ENCODE measurements at places on chromosomes 12 and 14.
A peak's percentile ranks its signal among the peaks of the same experiment; 100 is the strongest.

DNA sequence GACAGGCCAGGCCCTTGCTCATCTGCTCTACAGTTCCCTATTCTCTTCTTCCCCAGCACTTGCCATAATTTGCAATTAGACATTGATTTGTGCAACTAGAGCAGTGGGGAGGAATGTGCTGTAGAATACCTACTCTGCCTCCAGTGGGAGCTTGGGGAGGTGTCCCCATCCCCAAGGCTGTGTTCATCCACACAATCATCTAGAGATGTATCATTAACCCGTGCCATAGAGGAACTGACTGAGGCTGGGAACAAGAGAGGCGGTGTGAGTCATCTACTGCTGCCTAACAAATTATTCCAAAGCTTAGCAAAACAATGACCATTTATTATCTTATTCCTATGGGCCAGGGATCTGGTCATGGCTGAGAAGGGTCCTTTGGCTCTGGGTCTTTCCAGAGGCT lies 5.1 kb upstream of the OTUB2 start:
- DNase-seq: no peak

DNA sequence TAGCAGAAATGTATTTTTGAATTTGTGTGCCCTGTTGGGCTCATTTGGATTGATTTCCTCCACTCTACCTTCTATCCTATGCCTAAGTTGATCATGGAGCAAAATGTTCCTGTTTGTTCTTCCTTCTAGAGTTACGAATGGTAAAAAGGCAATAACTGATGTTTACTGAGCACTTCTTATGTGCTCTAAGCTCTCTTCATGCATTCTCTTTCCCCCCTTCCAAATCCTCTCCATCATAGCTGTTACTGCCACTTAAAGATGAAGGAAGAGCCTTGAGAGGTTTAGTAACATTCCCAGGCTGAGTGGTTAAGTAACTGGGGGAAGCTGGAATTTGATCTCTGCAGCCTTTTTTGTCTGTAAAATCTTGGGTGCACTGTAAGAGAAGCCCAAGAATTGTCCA lies 60.1 kb downstream of the CHST11 start:
- no peak for DNase-seq

DNA sequence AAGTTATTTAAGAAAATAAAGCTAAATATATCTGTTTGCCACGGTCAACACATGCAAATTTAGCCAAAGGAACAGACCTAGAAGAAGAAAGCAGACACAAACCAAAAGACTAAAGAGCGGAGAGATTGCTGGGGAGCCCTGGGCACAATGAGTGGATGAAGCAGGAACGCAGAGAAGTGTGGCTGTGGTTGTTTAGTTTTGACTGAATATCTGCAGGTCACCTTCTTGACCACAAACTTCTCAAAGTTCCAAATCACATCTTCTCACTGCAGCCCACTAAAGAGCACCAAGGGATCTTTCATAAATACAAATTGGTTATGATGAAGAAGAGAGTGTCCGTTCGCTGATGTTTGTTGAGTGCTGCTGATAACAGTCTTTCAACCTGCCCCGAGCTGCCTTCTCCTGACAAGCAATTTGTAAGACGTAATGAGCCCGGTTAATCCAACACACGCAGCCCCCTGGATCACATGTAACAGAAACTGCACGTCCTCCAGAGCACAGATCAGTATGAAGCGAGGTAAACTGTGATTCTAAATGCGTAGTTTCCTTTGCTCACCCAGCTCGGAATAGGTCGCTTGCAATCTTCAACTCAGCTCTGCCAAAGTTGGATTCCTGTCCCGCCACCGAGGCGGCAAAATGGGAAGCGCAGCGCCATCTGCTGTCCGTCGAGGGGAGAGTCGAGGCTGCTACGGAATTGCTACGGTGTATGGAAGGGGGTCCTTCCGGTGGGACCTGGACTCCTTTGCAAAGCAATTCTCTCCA lies 120.8 kb downstream of the GXYLT1 start:
- DNase-seq: peak; percentile 66

DNA sequence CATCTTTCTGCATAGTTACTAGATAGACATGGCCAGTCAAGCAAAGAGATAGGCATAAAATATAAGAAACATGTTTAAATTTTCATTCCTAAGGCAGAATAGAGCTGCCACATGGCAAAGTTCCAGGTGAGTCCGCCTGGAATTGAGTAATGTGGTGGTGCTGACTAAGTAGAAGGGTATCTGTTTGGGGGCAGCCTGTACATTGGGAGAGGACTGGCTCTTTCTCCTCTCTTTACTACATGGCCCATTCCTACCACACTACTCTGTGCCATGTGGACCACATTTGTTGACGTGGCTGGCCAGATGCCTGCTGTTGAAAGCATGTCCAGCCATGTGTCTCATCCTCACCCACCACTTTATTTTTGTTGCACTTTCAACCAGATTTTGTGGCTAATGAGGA lies 354.0 kb downstream of the ETNK1 start:
- DNase-seq: no peak

DNA sequence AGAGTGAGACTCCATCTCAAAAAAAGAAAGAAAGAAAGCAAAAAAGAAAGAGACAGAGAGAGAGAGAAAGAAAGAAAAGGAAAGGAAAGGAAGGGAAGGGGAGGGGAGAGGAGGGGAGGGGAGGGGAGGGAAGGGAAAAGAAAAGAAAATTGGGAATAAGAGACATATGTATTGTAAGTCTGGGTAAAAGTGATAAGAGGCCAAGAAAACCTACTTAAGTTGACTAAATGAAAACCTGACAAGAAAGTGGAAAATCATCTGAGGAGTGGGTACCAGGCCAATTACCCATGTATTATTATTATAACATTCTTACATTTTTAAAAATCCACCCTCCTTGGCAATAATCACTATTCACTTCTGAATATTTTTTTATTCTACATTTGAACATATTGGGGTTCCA lies 46.0 kb downstream of the JKAMP start:
- no peak for DNase-seq

- DNase-seq: no peak
These were observed 47.0 kb downstream of the IFT81 start for GRCh38 chr12:110171186-110171538.

GRCh38 chr12:127060310-127060847 lies 1206.6 kb upstream of the TMEM132C start:
- DNase-seq: peak; percentile 59

- DNase-seq: peak; percentile 58
These were observed 313.1 kb downstream of the SLC6A15 start for GRCh38 chr12:84599539-84599938.

DNA sequence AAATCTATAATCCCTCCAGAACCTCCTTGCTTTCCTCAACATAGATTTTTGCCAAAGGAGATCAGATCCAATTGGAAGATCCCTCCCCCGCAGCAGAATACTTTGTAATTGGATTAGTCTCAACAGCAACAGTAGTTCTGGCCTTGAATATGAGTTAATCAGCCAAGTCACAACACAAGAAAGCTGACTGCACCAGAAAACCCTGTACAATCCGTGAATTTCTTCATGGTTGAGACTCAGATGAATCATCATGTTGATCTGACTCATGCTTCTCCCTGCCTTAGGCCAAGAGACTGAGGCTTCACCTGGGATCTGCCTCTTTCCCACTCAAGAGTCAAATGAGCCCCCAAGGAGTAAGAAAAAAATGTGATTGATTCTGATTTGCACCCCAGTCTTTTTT lies 3.0 kb upstream of the METTL17 start:
- DNase-seq: no peak

- no peak for DNase-seq
These were observed 35.1 kb downstream of the EIF2S3B start for GRCh38 chr12:10540776-10541205.

- no peak for DNase-seq
These were observed 208.4 kb downstream of the PAWR start for GRCh38 chr12:79482323-79482722.

- DNase-seq: no peak
These were observed 25.4 kb downstream of the PPP4R3A start for GRCh38 chr14:91484744-91485143.

- DNase-seq: no peak
These were observed 235.9 kb upstream of the KITLG start for GRCh38 chr12:88816201-88816600.

DNA sequence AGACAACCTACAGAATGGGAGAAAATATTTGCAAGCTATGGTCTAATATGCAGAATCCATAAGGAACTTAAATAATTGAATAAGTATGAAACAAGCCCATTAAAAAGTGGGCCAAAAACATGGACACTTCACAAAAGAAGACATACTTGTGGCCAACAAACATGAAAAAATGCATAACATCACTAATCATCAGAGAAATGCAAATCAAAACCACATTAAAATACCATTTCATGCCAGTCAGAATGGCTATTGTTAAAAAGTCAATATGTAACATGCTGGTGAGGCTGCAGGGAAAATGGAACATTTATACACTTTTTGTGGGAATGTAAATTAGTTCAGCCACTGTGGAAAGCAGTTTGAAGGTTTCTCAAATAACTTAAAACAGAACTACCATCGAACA lies 945.4 kb upstream of the FLRT2 start:
- no peak for DNase-seq

- DNase-seq: peak; percentile 40
These were observed 47.7 kb downstream of the SPRING1 start for GRCh38 chr12:116689979-116690744.

DNA sequence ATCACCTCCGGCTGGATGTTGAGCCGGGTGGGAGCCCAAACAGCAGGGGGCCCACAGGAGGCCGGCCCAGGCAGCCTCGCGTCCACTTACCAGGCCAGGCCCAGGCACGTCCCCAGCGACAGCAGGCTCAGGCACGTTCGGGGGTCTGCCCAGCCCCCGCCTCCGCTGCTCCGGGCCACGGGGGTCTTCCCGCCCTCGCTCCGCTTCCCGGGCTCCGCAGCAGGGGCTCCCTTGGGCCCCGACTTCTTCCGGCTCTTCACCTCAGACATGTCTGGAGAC lies 216 bp downstream of the IKBIP start:
- no peak for DNase-seq

DNA sequence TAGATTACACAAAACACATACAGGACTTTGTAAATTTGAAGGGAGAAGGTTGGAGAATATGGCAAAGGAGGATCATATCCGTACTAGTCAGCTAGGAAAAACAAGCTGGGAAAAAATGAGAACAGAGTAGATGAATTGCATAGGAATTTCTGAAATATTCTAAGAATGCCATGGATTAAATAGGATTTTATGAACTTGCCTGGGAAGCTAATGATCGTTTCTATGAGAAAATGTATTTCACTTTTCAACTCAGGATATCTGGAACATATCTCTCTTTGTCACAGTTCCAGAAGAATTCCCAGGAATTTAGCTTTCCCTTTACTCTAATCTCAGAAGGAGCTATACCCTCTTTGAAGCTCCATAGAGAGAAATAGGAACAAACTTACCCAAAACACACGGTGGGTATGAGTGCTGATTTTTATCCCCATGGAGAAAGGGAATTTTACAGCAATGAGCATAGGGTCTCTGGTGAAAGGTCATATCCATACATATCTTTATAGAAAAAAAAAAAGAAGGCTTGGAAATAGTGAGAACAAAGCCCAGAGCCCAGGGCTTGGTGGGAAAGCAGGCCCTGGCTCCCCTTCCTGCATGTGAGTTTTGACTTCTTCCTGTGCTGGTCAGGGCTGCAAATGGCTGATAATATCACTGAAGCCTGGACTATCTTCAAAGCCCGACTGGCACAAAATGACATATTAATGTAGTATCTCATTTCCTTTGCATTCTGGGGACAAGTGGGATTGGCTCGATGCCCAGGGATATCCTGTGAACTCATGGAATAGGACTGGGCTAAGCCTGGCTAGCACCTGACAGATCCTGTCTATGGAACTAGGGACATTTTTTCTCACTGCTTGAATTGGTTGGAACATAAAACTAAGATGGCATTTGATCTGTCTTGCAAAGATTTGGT lies 136.3 kb downstream of the AEBP2 start:
- DNase-seq: peak; percentile 0

DNA sequence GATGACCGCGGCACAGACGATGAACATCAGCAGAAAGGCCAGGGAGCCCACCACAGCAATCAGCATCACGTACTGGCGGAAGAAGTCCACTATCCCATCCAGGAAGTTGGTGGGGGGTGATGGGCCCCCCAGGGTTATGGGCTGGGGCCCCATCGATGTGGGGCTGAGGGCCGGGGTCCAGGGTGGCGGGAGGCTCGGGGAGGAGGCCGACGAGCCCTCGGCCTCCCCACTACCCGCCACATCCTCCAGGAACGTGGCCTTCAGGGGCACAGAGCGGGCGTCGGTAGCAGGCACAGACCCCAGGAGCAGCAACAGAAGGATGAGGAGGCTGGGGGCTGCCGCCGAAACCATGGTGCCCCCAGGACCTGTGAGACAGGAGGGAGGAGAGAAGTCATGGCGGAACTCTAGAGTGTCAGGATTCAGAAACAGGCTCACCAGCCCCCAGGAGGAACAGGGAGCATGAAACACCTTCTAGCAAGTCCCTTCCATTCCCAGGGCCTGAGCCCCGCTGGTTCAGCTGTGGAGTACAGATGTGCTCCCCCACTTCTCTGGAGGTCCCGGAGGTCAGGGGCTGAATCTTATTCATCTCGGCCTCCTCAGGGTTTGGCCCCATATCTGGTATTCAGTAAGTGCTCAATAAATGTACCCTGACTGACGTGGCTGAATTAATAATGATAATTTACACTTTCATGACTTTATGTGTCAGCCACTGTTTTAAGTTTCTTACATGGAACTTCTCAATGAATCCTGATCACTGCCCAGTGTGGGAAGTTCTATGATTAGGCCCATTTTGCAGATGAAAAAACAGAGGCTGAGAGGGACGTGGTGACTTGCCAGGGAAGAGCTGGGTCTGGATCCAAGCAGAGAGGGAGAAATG lies 5.6 kb downstream of the TMEM119 start:
- no peak for DNase-seq

- no peak for DNase-seq
These were observed 462 bp downstream of the KNTC1 start for GRCh38 chr12:122527478-122527944.

GRCh38 chr12:131085816-131086591 lies 132.3 kb downstream of the ADGRD1 start:
- DNase-seq: no peak

- no peak for DNase-seq
These were observed 1339.2 kb downstream of the AACS start for GRCh38 chr12:126404293-126404881.

DNA sequence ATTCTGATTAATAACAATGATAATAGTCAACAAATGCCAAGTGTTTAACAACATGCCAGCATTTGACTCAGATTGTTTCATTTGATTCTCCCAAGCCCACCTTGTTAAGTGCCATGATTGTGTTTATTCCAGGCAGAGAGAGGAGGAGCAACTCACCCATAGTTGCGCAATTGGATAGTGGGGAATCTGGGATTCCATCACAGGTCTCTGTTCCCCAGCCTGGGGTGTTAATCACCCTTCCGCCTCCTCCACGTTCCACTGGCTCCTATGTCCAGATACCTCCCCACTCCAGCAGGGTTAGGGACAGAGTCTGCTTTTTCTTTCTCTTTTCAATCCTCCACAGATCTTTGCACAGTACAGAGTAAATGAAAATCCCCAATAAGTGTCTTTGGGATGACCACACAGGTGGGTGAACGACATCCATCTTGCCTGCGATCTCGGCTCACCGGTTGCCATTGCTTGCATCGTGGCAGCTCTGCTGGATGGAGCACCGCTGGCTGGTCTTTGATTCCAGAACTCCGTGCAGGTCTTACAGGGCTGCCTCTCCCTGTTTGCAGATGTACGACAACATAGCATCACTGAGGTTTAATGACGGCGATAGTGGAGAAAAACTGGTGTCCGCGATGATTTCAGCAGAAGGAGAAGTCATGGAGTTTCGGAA lies 78.8 kb downstream of the DNAH10 start:
- DNase-seq: no peak

Data from NCI-H1436 (cell line).